Stimulated activated CD8-positive, alpha-beta memory T cell treated with anti-CD3 and anti-CD28 coated beads, Interleukin-2, amount 100 ng/mL, for 1 hour (primary cell): ENCODE measurements at places on chromosomes 12 and 14.
A peak's percentile ranks its signal among the peaks of the same experiment; 100 is the strongest.

- no peak for DNase-seq
These were observed 96.3 kb downstream of the CACNA1C start for GRCh38 chr12:2149091-2149490.

GRCh38 chr12:56237552-56237951 is 7.7 kb downstream of the SLC39A5 start:
- no peak for DNase-seq

DNA sequence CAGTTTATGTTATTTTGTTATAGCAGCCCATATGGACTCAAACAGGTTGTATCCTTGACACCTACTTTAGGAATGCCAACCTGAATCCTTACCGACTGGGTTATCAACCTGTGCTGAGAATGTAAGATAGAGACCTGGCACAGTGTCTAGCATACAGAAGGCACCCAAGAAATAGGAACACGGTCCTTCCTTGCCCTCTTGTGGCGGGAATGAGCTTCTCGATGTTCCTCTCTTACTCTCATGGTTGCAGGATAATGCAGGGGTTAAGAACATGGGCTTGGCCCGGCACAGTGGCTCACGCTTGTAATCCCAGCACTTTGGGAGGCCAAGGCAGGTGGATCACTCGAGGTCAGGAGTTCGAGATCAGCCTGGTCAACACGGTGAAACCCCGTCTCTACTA is 6.5 kb downstream of the C12orf43 start:
- no peak for DNase-seq

DNA sequence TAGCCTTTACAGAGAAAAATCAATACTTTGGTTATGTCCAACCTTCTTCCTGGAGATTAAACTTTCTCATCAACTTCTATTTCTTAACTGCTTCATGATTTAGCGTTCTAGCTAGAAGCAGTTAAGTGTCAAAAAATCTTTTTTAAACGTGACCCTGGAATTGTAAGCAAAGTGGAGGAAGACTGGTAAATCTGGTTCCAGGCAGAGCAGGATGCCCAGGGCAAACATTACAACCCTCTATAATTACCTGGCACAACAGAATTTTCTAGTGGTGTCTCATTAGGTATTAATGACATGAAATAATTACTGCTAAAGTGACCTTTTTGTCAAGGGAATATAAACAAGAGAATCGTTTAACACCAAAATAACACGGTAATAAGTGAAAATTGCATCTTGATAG is 320.8 kb downstream of the MED13L start:
- no peak for DNase-seq

DNA sequence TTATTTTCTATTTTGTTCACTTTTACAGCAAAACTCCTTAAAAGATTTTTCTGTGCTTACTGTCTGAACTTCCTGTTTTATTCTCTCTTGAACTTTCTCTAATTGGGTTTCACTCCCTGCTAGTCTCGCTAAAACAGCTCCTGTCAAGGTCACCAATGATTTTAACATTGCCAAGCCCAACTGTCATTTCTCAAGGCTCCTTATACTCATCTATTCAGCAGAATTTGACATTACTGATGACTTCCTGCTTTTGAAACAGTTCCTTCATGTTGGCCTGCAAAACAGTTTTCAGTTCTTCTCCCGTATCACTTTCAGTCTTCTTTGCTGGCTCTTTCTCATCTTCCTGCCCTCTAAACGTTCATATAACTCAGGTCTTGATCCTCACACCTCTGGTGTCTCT is 268.5 kb upstream of the USP15 start:
- DNase-seq: no peak

DNA sequence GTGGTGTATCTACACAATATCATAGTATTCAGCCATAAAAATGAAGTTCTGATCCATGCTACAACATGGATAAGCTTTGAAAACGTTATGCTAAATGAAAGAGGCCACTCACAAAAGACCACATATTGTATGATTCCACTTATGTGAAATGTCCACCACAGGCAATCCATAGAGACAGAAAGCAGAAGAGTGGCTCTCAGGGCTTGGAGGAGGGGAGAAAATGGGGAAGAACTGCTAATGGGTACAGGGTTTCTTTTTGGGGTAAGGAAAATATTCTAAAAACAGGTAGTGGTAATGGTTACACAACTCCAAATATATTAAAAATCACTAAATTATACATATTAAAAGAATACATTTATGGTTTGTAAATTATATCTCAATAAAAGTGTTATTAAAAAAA is 16.5 kb downstream of the SCNN1A start:
- no peak for DNase-seq

- DNase-seq: no peak
These were observed 13.9 kb upstream of the TNFRSF1A start for GRCh38 chr12:6355491-6356373.

GRCh38 chr14:96167224-96168148 is 37.2 kb upstream of the BDKRB2 start:
- no peak for DNase-seq

DNA sequence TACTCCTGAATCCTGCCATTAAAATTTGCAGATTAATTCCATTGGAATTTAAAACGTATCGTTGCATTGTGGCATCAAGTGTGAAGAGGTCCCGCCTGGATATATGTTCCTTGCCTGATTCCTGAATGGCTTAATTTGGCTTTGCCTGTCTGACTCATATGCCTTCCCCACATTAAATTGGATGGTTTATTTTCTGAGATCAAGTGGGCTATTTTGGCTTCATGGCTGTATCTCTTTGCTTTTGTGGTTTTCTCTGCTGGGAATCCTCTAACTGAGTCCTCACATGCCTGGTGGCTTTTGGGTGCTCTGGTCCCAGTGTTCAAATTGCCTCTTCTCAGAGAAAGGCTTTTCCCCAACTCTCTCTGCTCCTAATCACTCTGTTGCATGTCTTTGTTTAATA is 127.9 kb upstream of the DYRK2 start:
- no peak for DNase-seq

DNA sequence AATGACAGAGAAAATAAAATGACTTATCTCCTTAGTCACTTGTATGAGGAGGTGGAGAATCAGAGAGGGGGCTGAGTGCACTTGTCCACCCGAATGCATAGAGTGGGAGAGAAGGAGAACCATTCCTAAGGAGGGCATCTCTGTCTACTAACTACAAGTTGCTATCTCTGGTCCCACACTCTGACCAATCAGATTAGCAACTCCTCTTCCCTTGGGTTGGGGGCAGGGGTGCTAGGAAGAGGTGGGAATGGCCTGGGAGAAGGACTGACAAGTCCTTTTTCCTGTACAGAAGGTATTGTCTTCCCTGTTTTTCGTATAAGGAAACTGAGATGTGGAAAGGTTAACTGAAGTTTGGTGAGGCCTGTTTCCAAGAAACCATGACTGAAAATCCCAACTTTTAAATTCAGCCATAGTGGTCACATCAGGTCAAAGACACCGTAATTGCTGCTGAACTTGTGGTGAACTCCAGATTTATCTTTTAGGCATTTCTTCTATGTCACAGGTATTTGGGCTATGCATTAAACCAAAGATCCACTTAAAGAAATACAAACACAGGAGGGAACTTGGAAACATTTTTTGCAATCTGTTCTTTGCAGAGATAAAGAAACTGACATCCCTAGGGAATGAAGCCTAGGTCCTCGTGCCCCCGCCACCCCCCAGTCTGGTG is 207.8 kb downstream of the CRADD start:
- no peak for DNase-seq

- no peak for DNase-seq
These were observed 255.8 kb upstream of the CRY1 start for GRCh38 chr12:107349008-107349747.

DNA sequence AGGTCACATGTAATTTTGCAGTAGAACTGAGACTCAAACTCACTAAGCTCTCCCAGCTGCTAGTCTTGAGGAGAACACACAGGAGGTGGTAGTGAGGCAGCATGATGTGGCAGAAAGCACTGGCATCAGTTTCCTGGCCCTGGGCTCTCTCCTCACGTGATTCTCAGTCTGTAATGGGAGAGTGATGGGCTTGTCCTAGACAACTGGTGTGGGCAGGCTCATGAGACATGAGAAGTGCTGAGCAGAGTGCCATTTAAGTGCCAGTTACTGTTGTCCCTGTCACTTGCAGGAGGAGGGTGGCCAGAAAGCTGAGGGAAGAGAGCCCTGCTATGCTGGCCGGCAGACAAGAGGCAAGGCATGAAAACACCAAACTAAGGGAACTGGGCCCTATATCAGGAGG is 48.5 kb upstream of the OVCH1 start:
- DNase-seq: no peak

- no peak for DNase-seq
These were observed 3.4 kb upstream of the GLIPR1 start for GRCh38 chr12:75477137-75477536.

DNA sequence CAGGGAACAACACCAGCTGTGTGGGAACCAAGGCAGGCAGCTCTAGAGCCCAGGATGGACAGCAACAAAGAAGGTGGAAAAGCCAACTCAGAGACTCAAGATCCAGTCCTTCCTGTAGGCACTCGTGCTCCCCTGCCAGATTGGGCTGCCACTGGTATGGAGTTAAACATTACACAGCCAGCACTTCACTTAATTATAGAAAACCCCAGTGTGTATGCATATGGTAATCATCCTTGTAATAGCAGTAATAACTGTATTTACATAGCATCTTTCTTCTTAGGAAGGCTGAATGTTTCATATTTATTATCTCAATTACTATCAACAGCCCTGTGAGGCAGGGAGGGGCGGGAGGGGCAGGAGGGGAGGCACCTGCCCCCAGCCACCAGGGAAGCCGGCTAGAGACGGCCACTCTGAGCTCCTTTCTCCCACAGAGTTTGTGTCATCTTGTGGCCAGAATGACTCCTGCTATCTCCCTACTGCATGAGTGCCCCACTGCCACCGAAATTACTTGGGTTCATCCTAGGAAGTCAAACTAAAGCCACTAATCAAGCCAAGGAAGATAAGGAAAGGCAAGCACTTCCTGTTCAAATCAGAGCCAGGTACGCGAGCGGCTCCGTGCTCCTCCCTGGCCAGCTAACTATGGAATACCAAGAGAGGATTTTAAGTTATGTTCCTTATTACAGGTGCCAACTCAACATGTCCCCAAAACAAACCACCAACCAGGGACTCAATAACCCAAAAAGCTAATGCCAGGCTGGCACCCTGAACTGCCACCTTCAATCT is 15.7 kb upstream of the RAB35 start:
- DNase-seq: no peak

GRCh38 chr14:93105362-93105761 is 10.4 kb downstream of the ITPK1 start:
- DNase-seq: no peak

- DNase-seq: no peak
These were observed 6.0 kb downstream of the CDKN1B start for GRCh38 chr12:12723149-12723680.

DNA sequence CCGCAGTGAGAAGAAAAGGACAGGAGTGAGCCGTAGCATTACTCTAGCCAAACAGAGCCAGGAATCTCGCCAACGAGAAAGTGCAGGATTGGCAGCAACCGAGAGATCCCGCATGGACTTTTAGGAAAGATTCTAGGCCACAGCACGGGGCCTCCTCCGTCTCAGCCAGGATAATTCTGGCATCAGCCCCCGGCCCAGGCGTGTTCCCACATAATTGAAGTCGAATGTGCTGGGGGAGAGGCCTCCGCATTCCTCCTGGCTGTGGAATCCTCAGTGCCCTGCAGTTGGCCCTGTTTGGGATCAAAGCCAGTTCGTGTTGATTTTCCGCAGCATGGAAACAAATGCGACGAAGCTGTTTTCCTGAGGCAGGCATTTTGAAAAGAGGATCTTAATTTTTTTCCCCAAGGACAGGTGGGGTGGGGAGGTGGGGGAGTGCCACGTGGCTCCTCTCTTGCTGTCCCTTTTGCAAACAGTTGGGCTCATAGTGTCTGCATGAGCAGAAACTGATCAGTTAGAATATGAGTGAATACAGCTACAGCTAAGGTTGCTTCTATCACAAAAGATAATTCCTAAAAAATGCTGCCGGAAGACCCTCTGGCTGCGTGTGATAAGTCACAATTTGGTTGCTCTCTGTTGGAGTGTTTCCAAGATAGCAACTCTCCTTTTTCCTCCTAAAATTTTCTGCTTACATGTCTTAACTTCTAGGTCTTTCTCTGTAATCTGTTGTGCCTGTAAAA is 37.3 kb upstream of the ATXN2 start:
- no peak for DNase-seq

DNA sequence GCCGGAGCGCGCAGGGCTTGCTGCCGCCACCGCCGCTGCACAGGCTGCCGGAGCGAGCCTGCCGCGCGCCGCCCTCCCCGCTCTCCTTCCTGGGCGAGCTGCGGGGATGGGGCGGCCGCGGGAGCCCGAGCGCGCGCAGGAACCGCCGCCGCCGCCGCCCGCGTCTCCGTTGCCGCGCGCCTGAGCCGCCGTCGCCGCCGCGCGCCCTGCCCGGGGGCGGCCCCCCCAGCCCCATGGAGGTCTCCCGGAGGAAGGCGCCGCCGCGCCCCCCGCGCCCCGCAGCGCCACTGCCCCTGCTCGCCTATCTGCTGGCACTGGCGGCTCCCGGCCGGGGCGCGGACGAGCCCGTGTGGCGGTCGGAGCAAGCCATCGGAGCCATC is 352 bp downstream of the PLXNC1 start:
- no peak for DNase-seq

DNA sequence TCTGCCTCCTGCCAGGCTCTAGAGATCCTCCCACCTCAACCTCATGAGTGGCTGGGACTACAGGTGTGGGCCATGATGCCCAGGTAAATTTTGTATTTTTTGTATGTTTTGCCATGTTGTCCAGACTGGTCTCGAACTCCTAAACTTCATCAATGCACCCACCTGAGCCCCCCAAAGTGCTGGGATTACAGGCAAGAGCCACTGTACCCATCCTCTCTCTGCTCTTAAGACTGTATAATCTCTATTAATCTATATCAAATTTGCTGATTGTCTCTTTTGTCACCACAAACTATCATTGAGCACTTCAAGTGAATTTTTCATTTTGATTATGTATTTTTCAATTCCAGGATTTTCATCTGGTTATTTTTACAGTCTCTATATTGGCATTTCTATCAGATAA is 440.3 kb downstream of the NOVA1 start:
- no peak for DNase-seq

- DNase-seq: no peak
These were observed 165.4 kb upstream of the PLEKHG7 start for GRCh38 chr12:92537290-92537960.

DNA sequence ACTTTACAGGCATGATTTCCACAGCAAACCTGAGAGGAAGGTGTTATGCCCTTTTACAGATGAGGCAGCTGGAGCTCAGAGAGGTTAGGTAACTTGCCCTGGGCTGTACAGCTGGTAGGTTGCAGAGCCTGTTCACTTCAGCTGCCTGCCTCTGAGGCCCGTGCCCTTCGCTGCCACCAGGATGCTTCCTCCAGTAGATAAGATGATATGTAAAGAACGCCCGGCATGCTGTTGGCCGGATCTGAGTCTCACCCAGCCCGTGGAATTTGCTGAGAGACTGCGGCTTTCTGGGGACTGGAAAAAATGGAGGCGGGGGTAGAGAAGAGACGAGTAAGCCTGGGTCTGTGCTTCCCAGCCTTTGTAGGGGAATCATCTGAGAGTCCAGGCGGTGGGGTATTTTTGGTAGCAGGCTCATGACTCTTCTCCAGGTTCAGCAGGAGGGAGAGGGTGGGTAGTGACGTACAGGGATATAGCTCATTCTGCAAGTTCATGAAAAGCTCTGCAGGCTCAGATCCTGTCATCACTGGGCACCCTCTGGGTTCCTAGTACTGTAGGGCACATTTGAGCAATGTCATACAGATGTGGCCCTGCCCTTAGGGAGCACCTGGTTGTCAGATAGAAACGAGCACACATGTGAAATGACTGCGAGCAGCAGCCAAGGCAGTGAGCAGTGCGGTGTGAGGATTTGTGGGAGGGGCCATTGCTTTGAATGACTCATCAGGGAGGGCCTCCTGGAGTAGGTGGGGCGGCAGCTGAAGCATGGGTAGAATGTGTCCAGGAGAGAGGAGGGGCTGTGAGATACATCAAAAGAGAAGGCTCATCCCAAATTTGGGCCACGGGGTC is 159.4 kb downstream of the TSPAN9 start:
- no peak for DNase-seq

GRCh38 chr12:31682136-31682962 is 22.9 kb downstream of the ETFBKMT start:
- DNase-seq: peak; percentile 40
